ENCODE measurements at places on chromosomes 5 and 9. TPM values are rescaled to one million over a fixed set of nuclear protein-coding genes. Genes with fewer than 3 reads are reported as not detected.

Gene PHF24
- 10.5 TPM for polyA plus RNA-seq

Gene FOXD4
- polyA plus RNA-seq, result not detected

Gene RMRP
- not detected for polyA plus RNA-seq

Gene C5orf52
- not detected for polyA plus RNA-seq

Gene CD274
- polyA plus RNA-seq, result 0.27 TPM

Gene FUBP3
- 17.2 TPM for polyA plus RNA-seq

Gene IL13
- polyA plus RNA-seq, result not detected

Gene PCDHA6
- polyA plus RNA-seq, result 4.0 TPM

Gene LCP2
- 0.15 TPM for polyA plus RNA-seq

Gene PCDHAC2
- polyA plus RNA-seq, result 22.6 TPM

Gene PCDHGA3
- polyA plus RNA-seq, result 1.3 TPM

Gene PCDHA1
- polyA plus RNA-seq, result 5.3 TPM

Gene ARL14EPL
- polyA plus RNA-seq, result not detected

Gene TNFSF15
- polyA plus RNA-seq, result not detected

Gene OR1Q1
- not detected for polyA plus RNA-seq

Gene SOHLH1
- 1.4 TPM for polyA plus RNA-seq

Gene MARCHF11
- polyA plus RNA-seq, result not detected

Gene LECT2
- not detected for polyA plus RNA-seq

Gene FBP1
- polyA plus RNA-seq, result 0.59 TPM

Gene SHB
- polyA plus RNA-seq, result 0.14 TPM

Gene G3BP1
- 40.6 TPM for polyA plus RNA-seq

Gene ZBTB43
- 18.3 TPM for polyA plus RNA-seq

Gene CDKN2B
- polyA plus RNA-seq, result 25.9 TPM

Gene PTGS1
- not detected for polyA plus RNA-seq

Gene LCN15
- not detected for polyA plus RNA-seq

Gene ALDOB
- polyA plus RNA-seq, result not detected

Gene ZNF782
- polyA plus RNA-seq, result 4.6 TPM

Gene GCNT4
- polyA plus RNA-seq, result 0.45 TPM

Measured in Purkinje cell (primary cell).